ENCODE measurements at places on chromosomes 11 and 22.

GRCh38 chr22:35505399-35506258 is 35.0 kb upstream of the RASD2 start:
- DNase-seq = no peak

- no peak for DNase-seq
Measured at GRCh38 chr11:15655552-15655951, 540.8 kb downstream of the INSC start.

GRCh38 chr11:127105593-127106541 is 105.3 kb upstream of the KIRREL3 start:
- DNase-seq = no peak

GRCh38 chr22:39242595-39243438 is 2.0 kb downstream of the PDGFB start:
- DNase-seq = no peak

- no peak for DNase-seq
Measured at GRCh38 chr22:17748555-17749353, 25.5 kb downstream of the BID start.
